ENCODE measurements at places on chromosomes 1 and 21.

DNA sequence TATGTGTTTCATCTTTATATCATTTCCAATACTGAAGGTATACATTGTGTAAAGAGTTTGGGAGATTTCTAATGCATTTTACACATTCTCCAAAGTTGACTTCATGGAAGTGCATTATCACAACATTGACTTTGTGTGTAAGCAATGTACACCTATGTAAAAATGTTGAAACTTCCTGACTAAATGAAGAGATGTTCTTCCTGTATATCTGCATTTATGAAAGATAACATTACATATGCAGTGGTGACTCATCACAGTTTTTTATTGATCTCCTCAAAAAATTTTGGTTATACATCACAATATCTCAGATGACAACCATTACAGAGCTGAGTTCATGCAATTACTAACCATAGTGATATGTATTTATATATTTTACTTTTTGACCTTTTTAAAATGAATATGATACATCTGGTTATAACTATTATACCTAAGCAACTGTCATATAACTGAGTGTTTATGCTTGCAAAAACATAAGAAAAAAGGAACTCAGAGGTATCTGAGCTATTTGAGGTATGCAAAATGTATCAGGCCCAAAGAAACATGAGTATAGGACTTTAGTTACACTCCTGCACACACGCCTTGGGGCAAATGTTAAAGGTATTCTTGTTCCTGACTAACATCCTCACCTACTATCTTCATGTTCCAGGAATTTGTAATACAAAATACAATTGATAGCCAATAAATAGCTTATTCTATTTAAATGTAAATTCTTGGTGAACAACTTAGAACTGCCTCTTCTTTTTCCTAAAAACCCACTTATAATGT, 88.2 kb upstream of the OLFM3 start:
- no peak for DNase-seq

GRCh38 chr21:46020581-46020980, 39.0 kb downstream of the COL6A1 start:
- DNase-seq = no peak

DNA sequence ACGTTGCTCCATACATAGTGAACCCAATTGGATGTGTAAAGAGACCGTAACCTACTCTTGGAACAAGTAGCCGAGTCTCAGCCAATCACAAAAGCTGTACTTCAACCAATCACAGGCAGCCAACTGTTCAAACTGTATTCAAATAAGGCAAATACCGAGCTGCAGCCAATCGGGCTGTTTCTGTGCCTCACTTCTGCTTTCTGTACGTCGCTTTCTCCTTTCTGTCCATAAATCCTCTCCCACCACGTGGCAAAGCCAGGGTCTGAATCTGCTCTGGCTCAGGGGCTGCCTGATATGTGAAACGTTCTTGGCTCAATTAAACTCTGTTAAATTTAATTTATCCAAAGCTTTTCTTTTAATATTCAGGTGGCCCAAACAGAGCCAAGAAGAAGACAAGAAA, 210.3 kb downstream of the URB2 start:
- no peak for DNase-seq

- DNase-seq = no peak
These were observed 1064.4 kb downstream of the NCAM2 start for GRCh38 chr21:22062472-22063139.

- DNase-seq = no peak
These were observed 44.4 kb upstream of the DHCR24 start for GRCh38 chr1:54931275-54931840.

DNA sequence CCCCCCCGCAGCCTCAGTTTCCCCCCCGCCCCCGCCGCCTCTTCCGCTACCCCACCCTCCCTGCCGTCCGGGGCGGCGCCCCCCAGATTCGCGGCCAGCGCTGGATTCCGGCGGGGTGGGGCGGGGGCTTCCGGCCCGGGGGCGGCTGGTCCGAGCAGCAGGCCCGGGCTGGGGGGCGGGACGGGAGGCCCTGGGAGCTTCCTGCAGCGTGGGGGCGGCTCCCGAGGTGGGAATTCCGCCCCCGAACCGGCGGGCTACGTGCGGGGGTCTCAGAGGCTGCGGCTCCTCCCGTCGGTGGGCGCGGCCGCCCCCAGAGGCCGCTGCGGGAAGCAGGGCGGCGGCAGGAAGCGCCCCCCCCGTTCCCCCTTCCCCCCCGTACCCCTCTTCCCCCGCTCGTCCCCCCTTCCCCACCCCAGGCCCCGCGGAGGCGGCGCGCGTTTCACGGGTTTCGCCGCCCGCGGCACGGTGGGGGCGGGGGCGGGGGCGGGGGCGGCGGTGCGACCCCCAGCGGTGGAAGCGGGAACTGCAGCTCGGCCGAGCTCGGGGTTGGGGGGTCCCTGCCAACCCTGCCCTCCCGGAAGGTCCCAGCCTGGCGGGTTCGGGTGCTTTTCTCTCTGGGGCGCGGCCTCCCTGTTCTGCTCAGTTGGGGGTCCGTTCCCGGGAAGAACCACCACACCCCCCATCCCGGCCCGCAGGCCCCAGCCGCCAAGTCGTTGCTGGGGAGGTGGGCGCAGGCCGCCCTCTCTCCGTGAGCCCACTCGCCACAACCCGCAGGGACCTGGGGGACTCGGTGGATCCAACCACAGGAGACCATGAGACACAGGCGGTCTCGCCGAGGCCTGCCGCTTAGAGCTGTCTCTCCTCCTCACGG, 76.3 kb downstream of the MORN1 start:
- DNase-seq = peak; percentile 48

DNA sequence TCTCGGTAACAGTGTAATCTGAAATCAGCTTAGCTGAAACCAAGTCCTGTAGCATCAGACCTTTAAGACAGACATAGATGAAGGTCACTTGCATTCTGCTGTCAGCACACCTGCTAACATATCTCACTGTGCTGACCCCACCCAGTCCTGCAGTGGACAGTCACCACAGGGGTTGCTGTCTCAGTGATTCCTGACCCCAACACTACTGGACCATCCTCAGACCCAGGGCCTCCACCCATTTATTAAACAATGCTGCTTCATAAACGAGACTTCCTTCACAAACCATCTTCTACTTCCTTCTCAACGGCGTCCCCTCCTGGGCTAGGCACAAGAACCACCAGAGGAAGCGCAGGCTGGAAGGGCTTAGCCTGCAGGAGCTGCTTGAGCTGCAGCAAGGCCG, 17.8 kb upstream of the LSS start:
- DNase-seq = no peak
